ENCODE measurements at places on chromosomes 4 and X.

- no peak for DNase-seq
Measured at GRCh38 chrX:11329021-11329420, 35.8 kb downstream of the AMELX start.

GRCh38 chr4:26032630-26033317 is 118.8 kb downstream of the SMIM20 start:
- no peak for DNase-seq

DNA sequence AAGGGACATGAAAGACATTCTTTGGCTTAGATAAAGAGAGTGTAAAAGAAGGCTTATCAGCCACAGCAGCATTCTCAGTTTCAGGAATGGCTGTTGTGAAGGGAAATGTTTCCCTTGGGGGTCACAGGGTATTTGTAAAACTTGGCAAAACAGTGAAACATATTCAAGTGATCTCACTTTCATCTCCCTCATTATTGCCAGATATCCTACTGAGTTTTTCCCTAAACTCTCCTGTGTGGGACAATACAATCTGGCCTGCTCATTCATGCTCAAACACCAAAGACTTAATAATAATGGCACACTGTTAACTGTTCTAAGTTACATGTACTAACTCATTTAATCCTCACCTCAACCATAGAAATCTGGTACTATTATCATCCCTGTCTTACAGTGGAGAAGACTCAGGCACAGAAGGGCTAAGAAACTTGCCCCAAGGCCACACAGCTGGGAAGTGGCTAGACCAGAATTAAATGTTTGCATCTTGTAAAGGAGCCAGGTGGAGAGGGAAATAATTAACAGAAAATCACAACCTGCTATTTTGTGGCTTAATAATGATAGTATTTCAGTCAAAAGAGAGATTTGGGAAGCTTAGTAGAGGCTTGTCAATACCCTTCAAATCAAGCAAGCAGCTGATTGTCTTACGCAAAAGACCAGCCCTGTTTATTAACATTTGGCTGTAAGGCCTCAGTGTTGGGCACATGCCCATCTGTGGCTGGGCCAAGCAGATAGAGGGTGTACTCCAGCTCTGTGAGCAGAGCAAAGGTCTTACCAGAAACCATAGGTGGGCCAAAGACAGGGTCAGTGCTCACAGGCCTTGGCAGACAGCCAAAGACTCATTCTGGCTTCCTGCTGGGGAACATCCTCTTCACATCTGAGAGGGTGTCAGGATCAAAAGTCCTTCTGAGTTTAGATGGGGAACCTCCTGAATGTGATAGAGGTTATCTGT is 17.3 kb downstream of the SMPX start:
- DNase-seq, result no peak

GRCh38 chr4:174177536-174177935 is 105.9 kb downstream of the FBXO8 start:
- DNase-seq, result no peak

- DNase-seq, result no peak
Measured at GRCh38 chr4:14985161-14985560, 17.1 kb upstream of the CPEB2 start.

- DNase-seq, result no peak
Measured at GRCh38 chrX:9786798-9787635, 788 bp downstream of the SHROOM2 start.

DNA sequence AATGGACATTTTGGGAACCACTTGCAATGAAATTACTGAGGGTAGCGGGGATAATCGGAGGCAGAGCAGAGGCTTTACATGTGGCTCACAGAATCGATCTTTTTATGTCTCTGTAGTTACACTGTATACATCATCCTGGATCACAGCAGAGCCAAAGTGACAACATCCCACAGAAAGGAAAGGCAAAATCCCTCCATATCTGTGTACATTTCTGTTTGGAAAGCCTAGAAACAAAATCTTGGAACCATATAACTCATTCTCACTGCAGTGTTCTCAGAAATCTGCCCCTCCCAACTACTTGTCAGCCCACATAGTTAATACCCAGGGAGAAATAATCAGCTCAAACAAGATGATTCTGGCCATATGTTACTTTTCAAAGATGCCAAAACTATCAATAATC is 211.6 kb downstream of the DCLK2 start:
- DNase-seq, result no peak

DNA sequence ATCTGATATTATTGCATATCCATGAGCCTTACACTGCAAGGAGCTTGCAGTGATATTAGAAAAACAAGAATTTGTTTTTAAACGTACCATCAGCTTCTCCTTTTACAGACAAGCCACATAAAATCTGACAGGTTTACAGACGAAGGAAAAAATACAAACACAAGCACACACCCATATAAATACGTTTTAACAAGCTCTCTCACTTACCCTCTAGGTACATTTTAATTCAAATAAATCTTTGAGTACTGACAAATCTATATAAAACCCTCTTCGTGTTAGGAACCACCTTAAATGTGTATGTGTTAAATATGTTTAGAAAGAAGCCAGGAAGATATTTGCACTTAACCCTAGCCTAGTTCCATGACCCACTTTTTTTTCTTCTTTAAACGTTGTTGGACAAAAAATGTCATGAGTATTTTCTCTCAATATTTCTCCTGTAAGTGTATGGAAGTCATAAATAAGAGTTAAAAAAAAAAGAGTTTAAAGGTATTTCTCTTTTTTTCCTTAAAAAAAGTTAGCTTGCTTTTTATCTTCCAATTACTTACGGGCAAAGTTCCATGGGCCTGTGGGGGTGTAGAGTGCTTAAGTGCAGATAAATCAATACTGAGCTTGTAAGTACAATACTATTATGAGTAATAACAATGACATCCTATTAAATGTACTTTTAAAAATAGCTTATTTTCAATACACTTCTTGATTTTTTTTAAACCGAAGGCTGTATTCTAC is 1.5 kb downstream of the ARAP2 start:
- no peak for DNase-seq

DNA sequence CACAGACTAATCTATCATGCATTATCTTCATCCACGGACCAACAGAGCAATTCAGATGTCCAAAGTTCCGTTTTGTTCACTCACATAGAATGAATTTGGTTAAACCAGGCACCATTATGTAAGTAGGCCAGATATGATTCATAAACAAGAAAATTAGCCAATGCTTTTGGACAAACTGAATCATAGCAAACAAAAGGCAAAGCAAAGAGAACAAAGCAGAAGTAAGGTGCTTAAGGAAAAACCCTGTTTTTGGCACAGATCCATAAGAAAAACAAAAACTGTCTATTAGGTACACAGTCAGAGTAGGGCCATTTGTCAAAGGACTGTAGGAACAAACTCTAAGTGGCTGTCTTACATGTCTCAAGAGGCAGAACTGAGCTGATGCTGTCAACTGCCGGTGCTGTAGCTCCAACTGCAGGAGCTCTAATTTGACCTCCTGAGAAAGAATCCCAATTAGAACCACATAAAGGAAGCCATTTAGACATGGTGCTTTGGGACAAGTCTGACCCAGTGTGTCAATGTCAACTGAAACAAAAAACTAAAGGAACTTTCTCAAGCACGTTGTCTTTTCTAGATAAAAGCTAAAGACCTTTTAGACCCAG is 146.7 kb downstream of the COL25A1 start:
- no peak for DNase-seq

DNA sequence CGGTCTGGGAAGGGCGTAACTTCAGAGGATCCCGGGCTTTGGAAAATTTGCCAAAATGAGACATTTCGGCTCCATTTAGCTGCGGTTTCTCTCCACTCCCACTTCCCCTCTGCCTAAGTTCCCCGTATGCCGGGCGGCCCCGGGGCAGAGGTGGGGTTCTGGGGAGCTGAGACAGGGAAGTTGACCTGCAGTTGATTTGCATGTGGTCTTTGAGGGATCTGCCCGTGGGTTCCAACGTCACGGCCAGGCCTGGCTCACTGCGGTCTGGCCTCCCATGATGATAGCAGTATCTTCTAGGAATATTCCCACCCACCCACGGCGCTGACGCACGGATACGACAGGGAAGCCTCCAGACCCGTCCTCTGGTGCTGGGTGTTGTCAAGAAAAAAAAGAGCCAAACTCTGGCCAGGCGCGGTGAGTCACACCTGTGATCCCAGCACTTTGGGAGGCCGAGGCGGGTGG is 27.3 kb upstream of the CRLF2 start:
- DNase-seq, result no peak

- DNase-seq, result no peak
Measured at GRCh38 chr4:8919651-8920288, 48.1 kb upstream of the HMX1 start.

GRCh38 chr4:183107891-183108459 is 8.9 kb downstream of the WWC2 start:
- DNase-seq, result no peak

DNA sequence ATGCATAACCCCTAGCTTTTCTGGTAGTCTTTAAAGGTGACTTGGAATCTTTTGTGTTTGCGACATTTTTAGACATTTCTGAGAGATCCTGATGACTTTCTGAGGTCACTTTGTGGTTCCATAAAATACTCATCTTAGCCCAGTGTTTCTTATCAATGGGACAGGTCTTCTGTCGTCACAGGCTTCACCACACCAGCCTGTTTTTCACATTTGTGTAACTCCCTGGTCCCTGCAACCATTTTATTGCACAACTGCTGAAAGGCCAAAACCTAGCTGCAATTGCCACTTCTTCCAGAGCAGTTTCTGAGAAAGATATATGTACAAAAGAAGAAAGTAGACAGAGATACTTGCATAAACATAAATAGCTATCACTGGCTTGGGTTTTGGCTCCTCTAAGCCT is 120.9 kb downstream of the IL15 start:
- DNase-seq, result no peak

DNA sequence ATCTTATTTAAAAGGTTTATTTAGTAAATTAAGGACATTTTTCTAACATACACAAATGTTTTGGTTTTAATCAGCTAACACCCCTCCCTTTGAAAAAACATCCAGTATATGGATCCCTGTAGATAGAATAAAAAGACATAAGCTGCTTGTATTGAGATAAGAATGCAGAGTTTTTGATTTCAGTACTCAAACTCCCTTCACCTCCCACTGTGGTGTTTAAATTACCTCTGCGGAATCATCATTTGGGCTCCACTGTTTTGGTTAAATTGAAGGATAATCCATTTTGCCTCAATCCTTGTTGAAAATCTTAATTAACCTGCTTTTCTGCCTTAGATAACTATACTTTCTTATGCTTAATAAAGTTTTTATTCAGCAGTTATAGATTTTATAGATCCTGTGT is 27.6 kb downstream of the USP53 start:
- DNase-seq, result no peak

DNA sequence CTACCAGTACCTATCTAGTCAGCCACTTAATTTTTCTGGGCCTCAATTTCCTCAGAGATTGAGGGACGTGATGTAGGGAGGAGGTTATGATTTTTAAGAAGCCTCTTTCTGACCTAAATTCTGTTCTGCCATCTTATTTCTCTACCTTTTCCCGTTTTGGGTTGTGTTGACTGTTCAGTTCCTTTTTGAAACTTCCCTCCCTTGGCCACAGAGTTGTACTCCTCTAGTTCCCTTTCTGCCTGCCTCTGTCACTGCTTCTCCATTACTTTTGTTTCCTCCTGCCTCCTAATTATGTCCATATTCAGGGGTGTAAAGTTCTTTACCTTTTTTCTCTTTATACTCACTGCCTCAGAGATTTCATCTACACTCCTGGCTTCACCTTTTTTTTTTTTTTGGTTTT is 25.4 kb downstream of the CLCN5 start:
- DNase-seq, result no peak

- DNase-seq, result no peak
Measured at GRCh38 chr4:54547299-54548097, 110.3 kb upstream of the KIT start.

DNA sequence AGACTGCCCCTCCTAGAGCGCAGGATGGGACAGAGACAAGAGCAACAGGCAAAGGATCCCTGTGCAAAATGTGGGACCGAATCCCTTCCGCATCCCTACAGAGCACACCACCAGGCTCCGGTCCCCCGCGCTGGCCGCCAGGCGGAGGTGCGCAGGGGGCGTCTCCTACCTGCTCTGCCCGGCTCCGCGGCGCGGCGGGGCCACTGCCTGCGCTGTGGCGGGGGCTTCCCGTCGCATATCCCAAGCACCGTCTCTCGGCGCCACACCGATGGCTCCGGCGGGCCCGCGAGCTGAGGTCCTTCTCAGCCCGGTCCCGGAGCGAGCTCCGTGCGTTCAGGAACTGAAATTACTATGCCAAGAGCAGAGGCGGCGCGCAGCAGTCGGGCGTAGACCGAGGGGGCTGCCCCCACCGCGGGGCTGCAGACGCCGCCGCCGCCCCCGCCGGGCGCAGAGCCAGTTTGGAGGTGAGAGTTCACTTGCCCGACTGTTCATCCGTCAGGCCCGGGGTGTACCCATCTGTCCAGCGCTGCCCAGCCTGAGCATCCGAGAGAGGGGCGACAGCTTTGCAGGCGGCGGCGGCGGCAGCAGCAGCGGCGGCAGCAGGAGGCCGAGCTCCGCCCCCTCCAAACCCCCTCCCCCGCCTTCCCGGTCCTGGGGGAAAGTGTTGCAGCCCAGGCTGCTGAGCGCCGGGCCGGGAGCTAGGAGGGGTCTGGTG is at the start of gene GPRIN3:
Gene GPRIN3 (minus strand): TSS at position 355 of the 715 bp plus-strand sequence. CDS start 57,690 bp downstream, outside the sequence.
- no peak for DNase-seq

DNA sequence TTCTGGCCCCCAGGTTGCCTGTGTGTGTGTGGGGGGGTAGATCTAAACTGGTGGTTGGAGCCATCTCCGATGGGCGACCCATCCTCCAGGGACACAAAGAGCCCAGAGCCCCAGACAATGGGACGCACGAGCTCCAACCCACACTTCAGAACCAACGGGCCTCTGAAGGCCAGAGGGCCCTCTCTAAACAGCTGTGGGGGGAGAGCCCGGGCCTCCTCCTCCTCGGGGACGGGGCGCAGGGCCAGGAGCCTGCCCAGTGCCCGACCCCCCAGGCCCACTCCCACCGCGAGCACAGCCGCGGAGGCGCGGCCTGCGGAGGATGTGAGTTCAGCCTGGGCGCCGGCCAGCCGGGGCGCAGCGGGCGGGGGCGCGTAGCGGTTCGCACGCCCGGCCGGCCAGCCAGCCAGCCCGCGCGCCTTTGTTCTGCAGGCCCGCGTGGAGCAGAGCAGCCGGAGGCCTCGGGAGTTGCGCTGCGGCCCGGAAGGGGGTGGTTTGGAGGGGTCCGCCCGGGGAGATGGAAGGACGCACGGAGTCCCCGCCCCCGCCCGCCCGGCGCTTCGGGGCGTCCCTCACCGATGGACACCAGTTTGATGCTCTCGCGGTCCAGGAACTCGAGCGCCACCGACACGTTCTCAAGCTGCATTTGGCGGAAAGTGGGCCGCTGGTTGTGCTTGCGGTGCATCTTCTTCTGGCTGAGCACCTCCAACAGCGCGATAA is 4.0 kb downstream of the FLNA start:
- no peak for DNase-seq

GRCh38 chr4:40550948-40551462 is 78.7 kb downstream of the RBM47 start:
- DNase-seq, result no peak

Measured in stimulated activated CD8-positive, alpha-beta memory T cell treated with anti-CD3 and anti-CD28 coated beads, Interleukin-7, amount 100 ng/mL, for 24 hours (primary cell).